A549 treated with ZK216348 at 1 μM for 4 hours (cell line): ENCODE measurements at places on chromosomes 7 and 10. TPM values are rescaled to one million over a fixed set of nuclear protein-coding genes. Genes with fewer than 3 reads are reported as not detected.

Gene RNF133
- total RNA-seq: not detected in 5 replicates

Gene SORCS3
- total RNA-seq: not detected in 5 replicates

Gene NEUROG3
- not detected in 5 replicates for total RNA-seq

Gene CROT
- total RNA-seq: 4.9 to 8.7 TPM (median 6.4 TPM) in 5 replicates

Gene CUBN
- total RNA-seq: 0.01 to 0.23 TPM (median 0.02 TPM) in 5 replicates

Gene VGF
- total RNA-seq: 8.9 to 26.8 TPM (median 17.5 TPM) in 5 replicates

Gene LANCL2
- 11.7 to 18.5 TPM (median 13.4 TPM) in 5 replicates for total RNA-seq

Gene HYAL4
- total RNA-seq: 0.08 to 0.09 TPM in 2 of 5 replicates, not detected in the others

Gene SPDYE5
- total RNA-seq: not detected in 5 replicates

Gene GCK
- not detected in 5 replicates for total RNA-seq

Gene PHKG1
- total RNA-seq: 0.12 to 0.68 TPM (median 0.52 TPM) in 5 replicates

Gene ACHE
- total RNA-seq: 1.4 to 3.7 TPM (median 3.6 TPM) in 5 replicates

Gene ADAM12
- total RNA-seq: 2.9 to 6.0 TPM (median 4.1 TPM) in 5 replicates

Gene WNT16
- total RNA-seq: 0.07 to 0.19 TPM (median 0.13 TPM) in 4 of 5 replicates, not detected in the other

Gene PDE6C
- not detected in 5 replicates for total RNA-seq

Gene DENND2A
- 0.41 to 0.80 TPM (median 0.63 TPM) in 5 replicates for total RNA-seq

Gene GRM3
- total RNA-seq: not detected in 5 replicates

Gene PTPRN2
- total RNA-seq: 0.33 to 1.5 TPM (median 0.86 TPM) in 5 replicates

Gene CASP2
- 17.2 to 22.5 TPM (median 19.8 TPM) in 5 replicates for total RNA-seq

Gene TRIM50
- not detected in 5 replicates for total RNA-seq

Gene MRC1
- total RNA-seq: not detected in 5 replicates

Gene PPP1R3A
- total RNA-seq: not detected in 5 replicates

Gene VWA2
- total RNA-seq: not detected in 5 replicates

Gene MYL10
- total RNA-seq: not detected in 5 replicates

Gene ARHGEF35
- 0.15 to 0.51 TPM (median 0.33 TPM) in 5 replicates for total RNA-seq

Gene SCIN
- 0.30 to 0.71 TPM (median 0.45 TPM) in 5 replicates for total RNA-seq

Gene MALRD1
- not detected in 5 replicates for total RNA-seq

Gene LFNG
- 7.5 to 20.1 TPM (median 17.2 TPM) in 5 replicates for total RNA-seq

Gene RBM20
- total RNA-seq: 1.6 to 2.7 TPM (median 2.4 TPM) in 5 replicates

Gene SLC26A3
- total RNA-seq: not detected in 5 replicates

Gene STAG3
- 0.06 to 0.40 TPM (median 0.21 TPM) in 5 replicates for total RNA-seq

Gene SH2D4B
- total RNA-seq: 0.04 TPM in 1 of 5 replicates, not detected in the others

Gene ECHDC3
- total RNA-seq: 6.6 to 10.4 TPM (median 8.5 TPM) in 5 replicates

Gene CFAP69
- total RNA-seq: 1.3 to 3.1 TPM (median 2.2 TPM) in 5 replicates
